Dermis microvascular lymphatic vessel endothelial cell (primary cell): ENCODE measurements at places on chromosomes 7 and 10. TPM values are rescaled to one million over a fixed set of nuclear protein-coding genes. Genes with fewer than 3 reads are reported as not detected.

Gene BMPER
- total RNA-seq = 0.13 and 4.9 TPM in 2 replicates

Gene SPDYE2
- total RNA-seq = not detected in 2 replicates

Gene CREM
- total RNA-seq = 66.1 and 71.1 TPM in 2 replicates

Gene MSS51
- total RNA-seq = 0.39 and 0.63 TPM in 2 replicates

Gene TRIL
- total RNA-seq = 18.6 and 29.6 TPM in 2 replicates

Gene ZNF488
- total RNA-seq = 0.13 TPM in 2 replicates

Gene KAT6B
- 10.8 and 15.9 TPM in 2 replicates for total RNA-seq

Gene AKR1C8
- not detected in 2 replicates for total RNA-seq

Gene FAM237B
- total RNA-seq = not detected in 2 replicates
